ENCODE measurements at places on chromosomes 1 and 21.

DNA sequence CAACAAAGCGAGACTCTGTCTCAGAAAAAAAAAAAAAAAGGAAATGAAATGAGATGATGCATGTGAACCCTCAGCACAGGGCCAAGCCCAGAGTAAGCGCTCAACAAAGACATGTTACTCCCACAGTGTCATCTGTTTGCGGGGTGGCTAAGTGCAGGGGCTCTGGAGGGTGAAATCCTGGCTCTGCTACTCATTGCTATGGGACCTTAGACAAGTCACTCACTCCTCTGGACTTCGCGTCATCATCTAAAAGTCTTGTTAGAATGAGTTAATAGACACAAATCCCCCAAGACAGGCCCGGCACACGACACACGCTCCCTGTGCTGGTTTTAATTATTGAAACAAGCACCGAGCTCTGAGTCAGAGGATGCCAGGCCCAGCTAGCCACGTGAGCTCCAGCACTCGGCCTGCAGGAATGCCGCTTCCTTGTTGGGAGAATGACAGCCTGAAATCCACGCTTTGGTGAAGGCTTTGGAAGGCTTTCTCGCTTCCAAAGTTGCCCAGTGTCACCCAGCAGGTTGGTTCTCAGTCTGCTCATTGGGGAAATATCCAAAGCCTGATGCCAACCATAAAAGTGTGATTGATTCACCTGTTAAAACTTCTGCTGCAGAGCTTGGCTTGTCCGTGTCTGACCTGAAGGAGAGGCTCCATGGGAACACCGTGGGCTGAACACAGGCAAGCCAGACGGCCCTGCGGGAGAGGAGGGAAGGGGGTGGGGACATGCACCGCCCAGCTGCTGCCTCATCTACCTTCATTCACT is 36.7 kb upstream of the TARDBP start:
- no peak for DNase-seq

- DNase-seq, result no peak
Measured at GRCh38 chr1:241408170-241408569, 51.2 kb upstream of the RGS7 start.

DNA sequence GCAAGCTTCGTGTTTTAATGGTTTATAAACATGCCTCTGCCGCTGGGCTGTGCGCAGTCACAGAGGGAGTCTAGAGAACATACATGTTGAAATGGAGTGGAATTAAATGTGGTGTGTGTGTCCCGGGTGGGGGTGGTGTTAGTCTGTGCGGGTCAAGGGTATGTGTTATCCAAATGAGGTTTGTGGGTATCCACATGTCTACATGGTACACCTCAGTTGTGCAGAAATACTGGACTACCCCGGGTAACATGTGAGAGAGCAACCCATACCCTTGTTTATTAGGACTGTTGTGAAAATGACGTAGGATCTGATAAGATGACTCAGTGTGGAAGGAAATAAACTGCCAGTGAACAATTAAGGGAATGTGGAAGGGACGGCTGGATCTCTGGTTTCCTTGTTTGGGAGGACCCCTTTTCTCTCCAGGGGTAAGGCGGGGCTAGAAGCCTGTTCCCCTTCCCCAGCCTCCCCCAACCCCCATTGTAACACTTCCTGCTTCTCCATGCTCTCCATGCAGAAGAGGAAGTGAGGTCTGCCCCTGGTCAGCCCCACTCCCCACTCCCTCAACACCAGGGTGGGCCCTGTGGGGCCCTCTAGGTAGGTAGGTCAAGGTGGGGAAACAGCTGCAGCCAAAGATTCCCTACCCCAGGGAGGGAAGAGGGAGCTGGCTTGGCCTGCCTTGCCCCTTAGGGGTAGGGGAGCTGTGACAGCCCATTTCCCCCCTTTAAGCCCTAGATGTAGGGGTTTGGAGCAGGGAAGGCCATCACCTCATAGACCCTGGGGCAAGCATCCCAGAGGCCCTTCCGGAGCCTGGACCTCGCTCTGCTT is 690 bp downstream of the EPS8L3 start:
- no peak for DNase-seq

DNA sequence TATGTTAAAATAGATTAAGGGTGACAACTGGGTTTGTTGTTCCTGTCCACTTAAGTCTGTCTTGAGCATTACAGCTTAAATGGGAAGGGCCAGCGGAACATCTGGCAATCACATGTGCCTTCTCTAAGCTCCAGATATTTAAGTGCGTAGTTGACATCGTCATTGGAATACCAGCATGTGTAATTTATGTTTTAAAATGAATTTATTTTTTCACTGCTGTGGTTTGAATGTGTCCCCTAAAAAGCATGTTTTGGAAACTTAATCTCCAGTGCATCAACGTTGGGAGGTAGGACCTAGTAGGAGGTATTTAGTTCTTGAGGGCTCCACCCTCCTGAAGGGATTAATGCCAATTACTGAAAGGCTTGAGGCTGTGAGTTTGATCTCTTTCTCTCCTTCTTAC is 13.4 kb downstream of the ZCCHC17 start:
- DNase-seq, result no peak

DNA sequence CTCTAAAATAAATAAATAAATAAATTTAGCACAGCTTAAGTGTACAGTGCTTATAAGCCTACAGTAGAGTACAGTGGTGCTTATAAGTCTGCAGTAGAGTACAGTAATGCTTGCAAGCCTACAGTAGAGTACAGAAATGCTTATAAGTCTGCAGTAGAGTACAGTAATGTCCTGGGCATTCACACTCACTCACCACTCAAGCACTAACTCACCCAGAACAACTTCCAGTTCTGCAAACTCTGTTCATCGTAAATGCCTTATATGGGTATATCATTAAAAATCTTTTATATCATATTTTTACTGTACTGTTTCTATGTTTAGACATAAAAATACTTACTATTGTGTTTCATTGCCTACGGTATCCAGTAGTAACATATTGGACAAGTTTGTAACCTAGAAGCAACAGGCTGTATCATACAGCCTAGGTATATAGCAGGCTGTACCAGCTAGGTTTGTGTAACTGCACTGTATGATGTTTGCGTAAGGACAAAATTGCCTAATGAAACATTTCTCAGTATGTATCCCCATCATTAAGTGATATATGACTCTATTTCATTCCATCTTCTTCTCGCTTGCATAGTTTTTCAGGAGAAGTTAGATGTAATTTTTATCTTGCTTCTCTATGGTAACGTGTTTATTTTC is 14.0 kb upstream of the S100B start:
- DNase-seq, result no peak

- no peak for DNase-seq
Measured at GRCh38 chr1:244705261-244706234, 52.6 kb downstream of the DESI2 start.

DNA sequence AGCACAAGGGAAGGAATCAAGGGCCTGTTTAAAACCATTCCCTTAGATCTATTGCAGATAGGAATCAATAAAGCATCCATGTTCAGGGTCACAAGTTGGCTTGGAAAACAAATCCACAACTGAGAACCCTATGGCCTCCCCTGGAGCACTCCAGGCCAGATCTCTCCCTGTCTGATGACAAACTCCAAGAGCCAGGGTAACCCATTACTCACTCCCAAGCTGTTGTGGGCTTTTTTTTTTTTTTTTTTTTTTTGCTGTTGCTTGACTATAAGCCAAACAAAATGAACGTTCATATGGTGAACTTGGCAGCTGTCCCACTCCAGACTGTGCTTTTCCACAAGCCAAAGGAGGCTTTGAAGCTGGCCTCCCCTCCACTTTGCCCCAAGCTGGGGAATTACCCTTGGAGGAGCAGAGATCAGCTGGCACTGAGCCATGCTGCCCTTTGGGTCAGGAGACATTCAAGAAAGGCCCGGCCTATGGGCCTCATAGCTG is 35.7 kb upstream of the VAV3 start:
- no peak for DNase-seq

- DNase-seq, result no peak
Measured at GRCh38 chr21:36350282-36350910, 30.4 kb downstream of the MORC3 start.

DNA sequence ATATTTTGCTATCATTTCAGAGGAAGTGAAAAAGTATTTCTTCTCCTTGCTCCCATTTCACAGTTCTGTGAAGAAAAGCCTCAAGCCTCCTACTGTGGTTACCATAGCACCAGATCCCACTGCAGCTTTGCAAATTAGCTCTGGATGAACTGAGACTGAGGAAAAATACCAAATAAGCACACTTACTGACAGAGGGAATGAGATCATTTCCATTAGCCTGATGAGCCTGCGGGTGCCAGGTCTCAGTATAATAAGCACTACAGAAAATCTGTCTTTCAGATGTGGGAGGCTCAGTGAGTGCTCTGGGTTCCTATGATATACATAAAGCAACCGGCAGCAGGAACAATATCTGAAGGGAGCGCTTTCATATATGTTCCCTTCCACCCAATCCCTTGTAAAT is 21.4 kb downstream of the XKR8 start:
- no peak for DNase-seq

- DNase-seq, result no peak
Measured at GRCh38 chr1:111576547-111576946, 43.0 kb upstream of the RAP1A start.

DNA sequence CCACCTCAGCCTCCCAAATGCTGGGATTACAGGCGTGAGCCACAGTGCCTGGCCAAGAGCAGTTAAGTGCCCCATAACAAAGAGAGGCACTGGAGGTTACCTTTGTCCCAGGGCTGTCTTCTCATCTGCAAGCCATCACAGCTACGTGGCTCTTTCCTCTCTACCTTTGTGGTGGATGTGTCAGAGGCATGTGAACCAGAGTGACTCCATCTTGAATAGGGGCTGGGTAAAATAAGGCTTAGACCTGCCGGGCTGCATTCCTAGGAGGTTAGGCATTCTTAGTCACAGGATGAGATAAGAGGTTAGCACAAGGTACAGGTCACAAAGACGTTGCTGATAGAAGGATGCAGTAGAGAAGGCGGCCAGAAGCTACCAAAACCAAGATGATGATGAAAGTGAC is 59.4 kb upstream of the POU2F1 start:
- DNase-seq, result no peak

- no peak for DNase-seq
Measured at GRCh38 chr1:174080819-174081218, 58.7 kb upstream of the RC3H1 start.

DNA sequence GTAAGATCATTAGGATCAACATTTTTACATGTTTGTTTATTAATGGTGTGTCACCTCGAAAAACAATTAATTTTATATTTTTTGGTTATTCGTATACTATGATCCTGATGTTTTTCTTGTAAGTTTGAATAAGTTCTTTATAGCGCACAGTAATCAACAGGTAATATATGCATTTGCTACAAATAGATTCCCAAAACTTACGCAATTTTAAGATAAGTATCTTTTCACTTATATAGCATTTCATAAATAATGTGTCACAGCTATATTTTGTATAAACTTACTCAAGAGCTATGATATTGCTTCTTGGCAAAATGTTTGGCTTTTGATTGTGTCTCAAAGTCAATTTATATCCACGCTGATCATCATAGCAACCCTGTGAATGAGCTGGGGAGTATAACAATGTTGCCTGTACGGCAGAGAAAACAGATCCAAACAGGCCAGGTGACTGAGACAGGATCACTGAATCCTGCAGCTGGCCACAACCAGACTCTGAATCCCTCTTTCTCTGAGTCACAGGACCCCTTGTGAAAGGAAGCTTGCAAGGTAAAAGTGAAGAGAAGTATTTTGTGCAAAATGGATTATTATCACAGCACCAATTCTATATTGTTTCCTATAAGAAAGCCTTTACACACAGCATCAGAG is 48.6 kb downstream of the GNG12 start:
- DNase-seq, result no peak

- DNase-seq, result no peak
Measured at GRCh38 chr1:245579881-245580280, 425.1 kb downstream of the KIF26B start.

- no peak for DNase-seq
Measured at GRCh38 chr1:77706321-77706720, 23.9 kb upstream of the ZZZ3 start.

- no peak for DNase-seq
Measured at GRCh38 chr1:183638649-183639387, 3.2 kb upstream of the ARPC5 start.

DNA sequence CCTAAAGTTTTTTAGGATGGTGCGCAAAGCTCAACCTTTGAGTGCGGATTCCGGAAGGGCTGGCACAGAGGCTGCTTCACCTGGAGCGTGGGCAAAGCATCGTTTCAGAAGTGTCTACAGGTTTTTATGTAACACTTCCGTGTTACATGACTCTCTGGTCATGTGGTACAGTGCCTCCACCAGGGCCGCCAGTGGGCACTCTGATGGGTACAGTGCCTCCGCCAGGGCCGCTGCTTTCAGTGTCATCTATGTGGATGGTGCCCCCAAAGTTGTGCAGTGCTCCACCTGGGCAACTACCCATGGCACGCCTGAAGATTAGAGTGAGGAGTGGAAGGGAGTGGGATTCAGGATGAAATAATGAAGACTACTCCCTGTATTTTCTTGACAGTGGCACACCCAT is 101.4 kb upstream of the C1orf174 start:
- no peak for DNase-seq

GRCh38 chr1:23559985-23560741 is 862 bp upstream of the ID3 start:
- no peak for DNase-seq

DNA sequence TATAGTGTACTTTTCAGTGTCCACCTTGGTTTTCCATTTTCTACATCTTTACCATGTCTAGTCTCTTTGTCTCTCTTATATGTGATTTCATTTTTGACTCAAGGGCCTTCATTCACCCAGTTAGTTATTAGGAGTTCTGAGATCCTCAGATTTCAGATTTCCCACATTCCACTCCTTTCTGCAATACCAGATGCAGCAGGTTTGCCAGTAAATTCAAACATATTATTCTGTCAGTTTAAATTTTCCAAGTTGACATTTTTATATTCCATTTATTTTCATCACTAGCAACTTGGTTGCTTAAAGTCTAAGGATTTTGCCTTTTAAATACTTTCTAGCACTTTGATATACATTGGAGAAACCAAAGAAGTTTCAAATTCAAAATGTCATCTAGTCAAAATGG is 42.4 kb downstream of the ABL2 start:
- DNase-seq, result no peak

- DNase-seq, result no peak
Measured at GRCh38 chr21:38619992-38620479, 121.8 kb upstream of the ERG start.

- no peak for DNase-seq
Measured at GRCh38 chr1:181821701-181822100, 239.8 kb downstream of the ZNF648 start.

DNA sequence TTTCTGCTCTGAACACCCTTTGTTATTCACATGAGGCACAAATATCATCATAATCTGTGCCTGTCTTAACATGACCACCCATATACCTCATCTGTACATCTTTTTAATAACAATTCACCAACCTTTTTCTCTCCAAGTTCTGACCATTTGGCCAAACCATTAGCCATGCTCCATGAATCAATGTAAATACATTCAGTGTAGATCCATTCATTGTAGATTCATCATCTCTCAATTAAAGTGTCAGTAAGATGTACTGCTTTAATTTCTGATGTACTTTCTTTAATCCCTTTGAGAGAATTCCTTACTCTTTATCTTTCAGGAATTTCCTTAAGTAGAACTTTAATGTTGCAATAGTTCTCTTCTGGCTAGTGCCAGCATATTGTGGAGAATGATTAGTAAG is 126.2 kb upstream of the LRRC7 start:
- no peak for DNase-seq

Measured in cortex of kidney (tissue), 1 donor.